ENCODE measurements at places on chromosomes 16 and 17.
A peak's percentile ranks its signal among the peaks of the same experiment; 100 is the strongest.

DNA sequence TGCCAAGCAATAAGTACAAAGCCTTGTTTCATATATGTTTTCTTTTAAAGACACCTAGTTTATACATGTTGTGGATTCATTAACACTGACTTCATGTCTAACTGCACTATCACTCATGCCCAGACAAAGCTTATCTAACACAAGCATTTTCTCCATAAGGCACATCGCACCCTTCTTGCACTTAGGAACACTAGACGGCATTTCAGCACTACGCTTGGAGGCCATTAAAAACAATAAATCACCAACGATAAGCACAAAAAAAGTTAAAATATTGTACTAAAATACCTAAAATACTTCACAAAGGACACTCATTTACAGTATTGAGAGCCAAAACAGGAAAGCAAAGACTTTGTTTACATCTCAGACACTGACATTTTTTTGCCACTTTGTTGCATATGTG lies 39.0 kb upstream of the TEKT3 start:
- DNase-seq: no peak

- no peak for DNase-seq
These were observed 242.3 kb downstream of the SOX9 start for GRCh38 chr17:72363089-72363610.

DNA sequence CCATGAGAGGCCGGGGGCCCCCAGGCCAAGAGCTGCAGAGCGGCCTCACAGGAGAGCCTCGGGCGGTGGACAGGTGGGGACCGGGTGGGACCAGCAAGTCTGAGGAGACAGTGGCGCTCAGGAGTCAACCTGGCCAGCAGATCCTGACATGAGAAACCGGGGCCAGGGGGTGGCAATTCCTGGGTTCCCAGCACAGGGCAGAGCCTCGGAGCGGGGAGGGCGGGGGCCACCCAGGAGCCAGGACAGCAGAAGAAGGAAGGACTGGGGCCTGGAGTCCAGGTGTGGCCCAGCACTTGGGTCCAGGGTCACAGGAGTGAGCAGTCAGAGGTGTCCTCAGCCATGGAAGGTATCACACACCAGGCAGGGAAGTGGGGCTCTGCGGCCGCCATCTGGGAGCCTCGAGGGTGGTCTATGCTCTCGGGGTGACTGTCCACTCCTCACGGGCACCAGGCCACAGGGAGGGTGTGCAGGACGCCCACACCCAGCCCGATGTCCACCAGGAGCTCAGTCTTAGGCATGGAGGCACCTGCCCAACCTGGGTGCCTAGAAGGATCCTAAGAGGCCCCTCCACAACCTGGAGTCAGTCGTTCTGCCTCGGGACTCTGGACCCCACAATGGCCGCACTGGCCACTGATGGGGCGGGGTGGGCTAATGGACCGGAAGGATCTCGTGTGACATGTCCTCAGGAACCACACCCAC lies 29.1 kb downstream of the PIEZO1 start:
- no peak for DNase-seq

DNA sequence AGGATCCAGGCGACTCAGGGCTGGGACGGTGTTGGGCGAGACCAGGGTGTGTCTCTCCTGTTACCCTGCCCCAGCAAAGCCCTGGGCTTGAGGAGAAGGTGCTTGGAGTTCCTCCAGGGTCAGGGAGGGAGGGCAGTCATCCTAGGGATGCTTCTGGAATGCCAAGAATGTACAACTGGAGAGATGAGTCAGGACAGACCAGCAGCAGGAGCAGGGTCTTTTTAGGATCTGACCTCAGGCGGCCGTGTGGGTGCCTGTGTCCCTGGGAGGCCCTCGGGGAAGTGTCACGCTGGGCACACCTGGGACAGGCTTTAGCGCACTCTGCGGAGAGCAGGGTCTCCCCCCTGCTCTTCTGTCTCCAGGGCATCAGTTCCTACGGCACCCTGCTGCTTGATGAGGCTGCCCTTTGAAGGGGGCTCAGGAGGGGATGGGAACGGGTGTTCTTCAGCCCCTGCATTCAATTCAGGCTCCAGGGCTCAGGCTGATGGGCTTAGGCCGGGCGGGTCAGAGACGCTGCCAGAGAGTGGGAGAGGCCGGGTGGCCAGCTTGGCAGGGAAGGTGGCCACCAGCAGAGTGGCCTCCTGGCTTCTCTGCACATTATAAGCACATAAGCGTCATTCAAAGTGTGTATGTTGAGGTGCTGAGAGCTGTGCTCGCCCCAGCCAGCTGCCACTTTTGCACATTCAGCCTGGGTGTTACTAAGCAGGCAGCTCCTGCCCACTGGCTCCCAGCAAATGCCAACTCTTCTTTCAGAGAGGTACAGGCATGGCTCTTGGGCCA lies 8.4 kb upstream of the MTSS2 start:
- DNase-seq: no peak

DNA sequence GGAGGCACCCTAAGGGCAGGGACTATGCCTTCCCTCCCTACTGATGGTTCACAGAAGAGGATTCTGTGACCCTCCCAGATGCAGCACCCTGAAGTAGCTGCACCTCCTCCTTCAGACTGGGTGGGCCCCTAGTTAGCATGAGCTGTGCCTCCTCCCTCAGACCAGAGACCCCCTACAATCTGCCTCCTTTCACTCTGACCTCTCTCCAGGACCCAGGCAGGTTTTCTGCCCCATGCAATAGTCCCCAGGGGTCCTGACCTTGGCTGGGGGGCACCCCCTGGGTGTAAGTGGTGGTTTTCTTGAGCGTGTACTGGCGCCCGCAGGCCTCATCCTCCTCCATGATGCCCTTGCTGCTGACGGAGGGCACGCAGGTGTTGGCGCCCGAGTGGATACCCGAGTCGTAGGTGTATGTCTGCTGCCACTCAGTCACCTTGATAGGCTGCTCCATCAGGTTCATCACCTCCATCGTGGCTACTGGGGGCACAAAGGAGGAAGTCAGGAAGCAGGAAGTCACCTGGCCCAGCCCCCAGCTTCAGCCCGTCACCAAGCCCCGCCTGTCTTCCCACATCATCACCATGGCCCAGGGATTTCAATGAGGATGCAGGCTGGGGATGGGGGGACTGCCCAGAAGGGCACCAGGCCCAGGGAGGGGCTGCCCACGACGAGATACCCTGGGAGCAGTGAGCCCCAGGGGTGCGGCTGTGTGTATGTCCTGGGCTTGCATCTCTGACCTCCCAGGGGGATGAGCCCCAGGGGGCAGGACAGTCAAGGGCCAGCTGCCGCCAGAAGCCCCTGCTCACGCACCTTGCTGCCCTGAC lies 14.9 kb downstream of the JUP start:
- DNase-seq: no peak

- no peak for DNase-seq
These were observed 9.0 kb downstream of the CAPNS2 start for GRCh38 chr16:55575496-55575895.

DNA sequence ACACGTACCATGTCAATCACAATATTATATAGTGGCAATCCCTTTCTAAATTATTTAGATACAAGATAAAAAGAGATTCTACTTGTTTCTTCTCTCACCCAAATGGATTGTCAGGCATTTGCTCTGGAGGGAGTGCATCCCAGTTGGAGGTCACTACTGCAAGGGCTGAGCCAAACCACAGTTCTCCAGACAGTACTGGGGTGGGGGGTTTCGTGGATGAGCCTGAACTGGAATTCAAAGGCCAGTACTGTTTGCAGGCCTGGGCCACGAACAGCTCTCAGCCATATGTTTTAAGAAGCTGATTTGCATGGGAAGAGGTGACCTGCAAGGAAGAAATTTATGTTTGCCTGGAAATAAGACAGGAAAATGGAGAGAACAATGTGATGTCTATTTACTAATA lies 314.9 kb downstream of the PMP22 start:
- no peak for DNase-seq

DNA sequence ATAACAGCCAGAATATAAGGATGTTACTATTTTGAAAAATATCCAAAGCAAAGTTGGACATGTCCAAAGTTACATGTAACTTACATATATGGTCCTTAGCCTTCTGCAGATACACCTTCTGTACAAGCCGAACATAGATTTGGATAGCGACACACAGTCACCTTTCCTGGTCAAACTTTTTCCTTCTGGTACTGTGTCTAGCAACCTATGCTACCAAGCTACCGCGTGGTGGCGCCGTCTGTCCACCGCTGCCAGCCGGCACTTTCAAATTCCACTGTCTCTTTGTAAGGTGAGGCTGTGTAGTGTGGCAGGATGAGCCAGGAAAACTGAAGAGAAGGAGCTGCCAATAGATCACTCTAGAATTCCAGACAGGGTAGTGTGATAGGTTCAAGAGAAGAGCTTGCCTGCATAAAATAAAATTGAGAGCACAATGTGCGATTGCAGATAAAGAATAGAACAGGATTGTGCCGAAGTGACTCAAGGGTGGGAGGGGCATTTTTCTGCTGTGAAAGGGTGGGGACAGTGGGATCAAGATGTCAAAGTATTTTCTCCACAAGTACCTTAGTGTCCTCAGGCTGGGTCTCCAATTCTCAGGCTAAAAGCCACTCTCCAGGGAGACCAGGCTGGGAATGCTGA lies 366.9 kb downstream of the SLC39A11 start:
- DNase-seq: no peak

DNA sequence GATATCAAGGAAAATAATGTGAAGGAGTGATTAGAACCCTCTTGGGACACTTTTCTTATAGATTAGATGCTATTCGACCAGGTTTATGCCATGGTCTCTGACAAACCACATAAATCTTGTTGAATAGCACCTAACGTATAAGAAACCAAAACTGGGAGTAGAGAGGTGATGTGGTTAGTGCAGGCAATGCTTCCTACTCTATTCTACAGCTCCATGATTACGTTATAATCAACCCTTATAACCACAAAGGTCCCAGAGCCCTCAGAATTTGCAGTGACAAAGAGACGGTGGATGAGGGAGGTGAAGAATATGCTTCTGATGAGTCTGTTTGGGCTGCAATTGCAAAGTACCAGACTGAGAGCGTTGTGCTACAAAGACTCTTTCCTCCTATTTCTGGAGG lies 78.4 kb downstream of the ARHGAP44 start:
- no peak for DNase-seq

DNA sequence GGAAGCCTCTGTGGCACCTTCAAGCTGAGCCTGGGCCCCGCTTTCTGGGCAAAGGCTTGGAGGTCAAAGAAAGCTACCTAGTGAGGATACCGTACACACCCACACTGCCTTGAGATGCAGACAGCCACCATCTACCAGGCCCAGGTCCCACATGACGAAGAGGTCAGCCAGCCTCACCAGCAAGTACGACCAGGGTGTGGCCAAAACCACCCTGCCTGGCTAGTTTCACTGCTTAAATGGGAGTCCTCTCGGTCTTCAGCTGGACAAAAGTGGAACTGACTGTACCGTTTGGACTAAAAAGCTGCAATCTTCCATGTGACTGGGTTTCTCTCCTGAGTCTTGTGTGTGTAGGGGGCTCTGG lies 21.6 kb downstream of the VASN start:
- no peak for DNase-seq

DNA sequence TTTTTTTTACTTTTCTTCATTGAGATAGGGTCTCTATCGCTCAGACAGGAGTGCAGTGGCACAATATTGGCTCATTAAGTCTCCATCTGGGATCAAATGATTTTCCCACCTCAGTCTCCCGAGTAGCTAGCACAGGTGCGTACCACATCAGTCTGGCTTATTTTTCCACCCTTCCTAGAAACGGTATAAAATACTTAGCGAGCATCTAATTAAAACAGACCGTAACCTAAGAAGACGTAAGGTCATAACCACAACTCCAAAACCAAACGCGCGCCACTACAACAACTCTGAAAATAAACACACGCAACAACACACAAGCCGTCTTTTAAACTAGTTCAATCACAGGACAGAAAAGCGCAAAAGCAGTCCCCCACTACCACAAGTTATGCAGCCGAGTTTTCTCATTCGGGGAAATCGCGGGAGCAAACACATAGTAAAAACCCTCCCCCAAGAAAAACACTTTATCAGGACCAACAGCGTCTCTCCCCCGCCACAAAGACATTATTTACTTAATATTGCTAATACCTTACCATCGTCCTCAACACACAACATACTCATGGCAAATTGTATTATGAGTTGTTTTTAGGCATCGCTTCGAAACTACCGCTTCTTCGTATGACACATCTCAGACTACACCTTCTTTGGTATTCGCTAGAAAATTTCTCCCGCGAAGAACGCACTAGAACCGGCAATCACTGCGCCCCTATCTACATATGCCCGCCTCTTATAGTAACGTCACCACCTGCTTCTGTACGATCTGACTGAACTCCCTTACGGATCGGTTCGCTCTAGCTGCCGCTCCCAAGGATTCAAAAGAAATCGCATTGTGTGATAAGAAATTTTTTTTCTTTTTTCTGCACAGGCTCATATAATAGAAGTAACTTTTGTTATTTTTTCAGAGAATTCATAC lies 32.8 kb downstream of the TEX14 start:
- DNase-seq: peak; percentile 56

- DNase-seq: no peak
These were observed 105.6 kb downstream of the SEC14L1 start for GRCh38 chr17:77246110-77247047.

DNA sequence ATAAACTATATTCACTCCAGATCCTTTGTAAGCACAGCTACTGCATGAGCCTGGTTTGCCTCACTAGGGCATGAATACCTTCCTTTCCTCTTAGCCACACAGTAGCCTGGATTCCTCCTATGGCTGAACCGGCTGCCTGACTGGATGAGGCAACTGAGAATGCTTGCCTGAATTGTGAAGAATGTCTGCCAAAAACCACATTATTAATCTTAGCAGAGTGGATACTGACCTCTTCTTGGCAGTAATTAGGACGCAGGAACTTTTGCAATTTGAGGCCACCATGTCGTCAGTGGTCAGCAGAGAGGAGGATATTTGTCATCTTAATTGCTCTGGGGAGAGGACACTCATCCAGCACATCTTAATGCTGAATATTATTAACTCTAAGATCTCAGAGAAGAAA lies 651.8 kb upstream of the GOT2 start:
- DNase-seq: no peak

GRCh38 chr16:82694239-82694874 lies 67.6 kb downstream of the CDH13 start:
- DNase-seq: no peak

GRCh38 chr17:81552244-81553017 lies at the start of gene FAAP100:
Gene FAAP100 (minus strand): TSS chr17:81552353. CDS start chr17:81552330, 23 bp downstream.
- peak; percentile 71 for DNase-seq

DNA sequence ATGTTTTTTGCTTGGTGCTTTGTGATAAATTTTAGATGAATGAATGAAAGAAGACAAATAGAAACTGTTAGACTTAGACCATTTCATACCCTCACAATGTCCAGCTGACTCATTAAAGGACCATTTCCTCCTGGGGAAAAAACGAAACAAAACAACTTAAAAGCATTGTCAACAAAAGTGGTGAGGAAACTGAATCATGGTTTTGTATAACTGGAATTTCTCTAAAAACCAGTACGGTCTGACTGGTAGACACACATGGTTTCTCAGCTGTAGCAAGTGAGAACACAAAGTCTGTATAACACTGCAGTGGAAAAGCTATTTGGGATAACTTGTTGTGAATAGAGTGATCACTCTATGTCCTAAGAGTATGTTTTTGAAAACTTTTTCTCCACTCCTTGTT lies 5.3 kb upstream of the DDX52 start:
- DNase-seq: no peak

DNA sequence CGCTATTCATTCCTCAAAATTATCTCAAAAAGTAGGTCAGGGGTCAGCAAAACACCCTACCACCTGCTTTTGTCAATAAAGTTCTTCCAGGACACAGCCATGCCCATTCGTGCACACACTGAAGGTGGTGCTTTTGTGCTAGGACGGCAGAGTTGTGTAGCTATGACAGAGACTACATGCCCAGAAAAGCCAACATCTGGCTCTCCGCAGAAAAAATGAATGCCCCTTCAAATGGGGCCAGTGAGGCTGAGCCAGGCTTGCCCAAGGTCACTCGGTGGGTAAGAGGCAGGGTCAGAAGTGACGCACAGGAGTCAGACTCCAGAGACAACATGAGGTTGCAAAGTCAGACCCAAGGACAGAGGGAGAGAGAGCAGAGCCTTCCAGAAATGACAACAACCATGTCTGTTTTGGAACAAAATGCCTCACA lies 200.1 kb downstream of the XYLT1 start:
- no peak for DNase-seq

Data from activated CD4-positive, alpha-beta T cell treated with anti-CD3 and anti-CD28 coated beads, Interleukin-2, amount 50 U/mL, for 24 hours (primary cell).